ENCODE measurements at places on chromosomes 1 and 21.

- no peak for DNase-seq
Observed at GRCh38 chr1:208177656-208178055, 66.5 kb downstream of the PLXNA2 start.

DNA sequence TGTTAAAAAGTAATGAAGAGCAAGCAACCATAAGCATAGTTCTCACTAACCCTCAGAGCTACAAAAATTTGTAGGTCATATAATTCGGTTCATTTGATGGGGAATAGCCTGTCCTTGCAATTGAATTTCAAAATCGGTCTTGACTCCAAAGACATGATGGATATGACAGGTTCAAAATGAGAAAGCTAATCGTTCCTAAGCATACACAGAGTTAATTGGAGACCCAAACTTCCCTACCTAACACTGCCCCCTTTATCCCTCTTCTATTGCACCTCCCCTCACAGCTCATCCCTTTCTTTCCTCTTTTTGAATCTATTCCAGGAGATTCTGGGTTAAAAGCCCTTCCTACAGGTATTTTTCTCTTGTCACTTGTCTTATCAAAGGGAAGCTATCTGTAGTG, 390.0 kb upstream of the PTBP2 start:
- DNase-seq = no peak

DNA sequence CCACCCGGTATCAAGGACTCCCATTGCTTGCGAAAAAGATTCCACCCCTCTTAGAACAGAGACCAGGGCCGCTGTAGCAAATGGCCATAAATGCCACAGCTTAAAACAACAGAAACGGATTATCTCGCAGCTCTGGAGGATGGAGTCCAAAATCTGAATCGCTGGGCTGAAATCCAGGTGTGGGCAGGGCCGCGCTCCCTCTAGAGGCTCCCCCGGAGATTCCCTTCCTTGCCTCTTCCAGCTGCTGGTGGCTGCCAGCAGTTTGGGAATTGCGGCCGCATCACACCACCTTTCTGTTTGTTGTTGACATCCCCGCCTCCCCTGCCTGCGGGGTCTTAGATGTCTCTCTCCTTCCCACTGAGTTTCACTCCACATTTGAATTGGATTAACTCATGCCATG, 15.6 kb downstream of the PDE9A start:
- no peak for DNase-seq

DNA sequence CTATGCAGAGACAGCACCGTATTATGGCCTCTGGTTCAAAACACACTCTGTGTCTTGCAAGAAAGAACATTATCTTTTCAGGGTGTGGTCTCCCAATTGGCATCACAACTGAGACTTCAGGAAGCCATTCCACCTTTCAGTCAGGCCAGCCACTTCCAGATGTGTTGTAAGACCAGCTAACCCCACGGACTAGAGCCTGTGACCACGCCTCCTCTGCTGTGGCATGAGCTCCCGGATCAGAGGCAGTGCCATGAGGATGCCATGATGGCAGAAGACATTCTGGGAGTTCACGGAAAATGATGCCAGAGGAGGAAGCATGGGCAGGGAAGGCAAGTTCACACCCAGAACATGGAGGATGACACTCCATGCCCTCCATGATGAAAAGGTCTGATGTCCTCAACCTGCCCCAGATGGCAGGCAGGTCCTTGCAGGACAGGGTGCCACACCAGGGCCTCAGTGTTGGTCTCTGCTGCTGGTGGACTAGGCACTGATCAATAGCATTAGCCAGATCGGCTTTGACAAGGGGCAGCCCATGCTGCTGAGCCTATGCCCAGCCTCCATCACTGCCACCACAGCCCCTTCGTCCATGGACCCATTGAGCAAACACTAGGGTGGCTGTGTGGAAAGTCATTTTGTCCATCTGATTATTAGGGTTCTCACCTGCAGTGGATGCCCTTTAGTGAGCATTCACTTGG, 341.6 kb downstream of the MATN1 start:
- DNase-seq = no peak
